RPMI7951 (cell line): ENCODE measurements at places on chromosomes 7 and 10. TPM values are rescaled to one million over a fixed set of nuclear protein-coding genes. Genes with fewer than 3 reads are reported as not detected.
A peak's percentile ranks its signal among the peaks of the same experiment; 100 is the strongest.

- no peak for DNase-seq
Observed at GRCh38 chr7:112202816-112203215, 3.4 kb downstream of the DOCK4 start.

GRCh38 chr7:130086938-130087337 lies 16.6 kb downstream of the KLHDC10 start:
- no peak for DNase-seq

GRCh38 chr10:22316286-22317075 lies at the start of gene COMMD3:
Gene COMMD3 (plus strand): TSS chr10:22316388. CDS start chr10:22316418, 30 bp downstream.
- DNase-seq: peak; percentile 89

GRCh38 chr10:116892907-116893685 lies 43.8 kb downstream of the ENO4 start:
- no peak for DNase-seq

- DNase-seq: no peak
Observed at GRCh38 chr7:144565586-144565985, 162.1 kb upstream of the NOBOX start.

DNA sequence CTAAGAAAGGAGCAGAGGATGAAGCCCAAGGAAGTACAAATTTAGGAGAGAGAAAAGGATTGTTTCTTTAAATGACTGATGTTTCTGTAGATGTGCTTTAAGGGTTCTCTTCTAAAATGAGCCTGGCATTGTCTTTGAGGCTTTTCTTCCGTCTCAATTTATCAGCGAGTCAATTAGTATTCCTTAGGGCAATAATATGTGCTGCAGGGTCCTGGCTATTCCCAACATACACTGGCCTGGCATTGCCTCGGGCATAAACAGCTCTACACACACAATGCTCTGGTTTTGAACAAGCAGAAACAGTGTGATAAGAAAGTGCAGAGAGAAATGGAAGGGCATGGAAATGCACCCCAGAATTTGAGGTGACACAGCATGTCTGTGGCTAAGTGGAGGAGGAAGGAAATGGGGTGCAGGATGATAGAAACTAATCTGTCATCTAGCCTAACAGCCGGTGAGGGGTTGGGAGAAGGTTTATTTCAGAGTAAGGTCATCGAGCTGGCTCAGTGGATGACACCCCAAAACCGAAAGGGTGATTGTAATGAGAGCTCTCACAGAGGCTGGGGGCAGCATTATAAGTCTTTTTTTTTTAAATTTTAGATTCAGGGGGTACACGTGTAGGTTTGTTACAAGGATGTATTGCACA lies 67.5 kb upstream of the ARHGAP21 start:
- no peak for DNase-seq

GRCh38 chr10:114623661-114624294 lies 34.3 kb downstream of the ABLIM1 start:
- DNase-seq: peak; percentile 91

GRCh38 chr10:10605551-10606081 lies 412.1 kb upstream of the CELF2 start:
- DNase-seq: no peak

FXYD4 gene
- total RNA-seq: not detected in 2 replicates

GRCh38 chr7:2926896-2927405 lies 82.8 kb upstream of the GNA12 start:
- no peak for DNase-seq

DNA sequence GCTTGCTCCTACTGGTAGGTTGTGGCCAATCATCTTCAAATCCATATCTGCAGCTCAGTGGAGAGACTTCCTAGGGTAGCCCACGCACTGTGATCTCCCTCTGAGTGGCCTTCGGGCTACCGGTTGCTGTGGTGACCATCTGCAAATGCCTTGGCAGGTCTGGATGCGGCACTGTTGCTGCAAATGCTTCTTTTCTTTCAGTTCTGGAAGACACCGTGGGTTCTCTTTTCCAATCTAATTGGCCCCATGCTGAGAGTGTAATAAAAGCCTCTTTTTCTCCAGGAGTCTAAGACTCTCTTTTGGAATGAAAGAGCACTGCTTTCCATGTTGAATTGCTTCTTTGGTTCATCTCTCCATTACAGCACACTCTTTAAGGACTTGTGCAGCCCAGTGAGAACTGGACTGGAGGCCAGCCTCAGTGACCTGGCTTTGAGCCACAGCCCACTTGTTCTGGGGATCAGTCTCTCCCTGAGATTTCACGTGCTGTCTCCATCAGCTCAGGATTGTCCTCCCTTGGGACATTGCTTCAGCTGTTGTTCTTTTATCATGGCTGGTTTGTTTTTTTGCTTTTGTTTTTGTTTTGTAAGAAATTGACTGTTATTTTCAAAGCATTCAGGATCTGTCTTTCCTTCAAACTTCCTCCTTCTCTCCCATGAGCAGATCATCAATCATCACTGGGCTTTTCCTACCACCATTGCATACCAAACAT lies 286.6 kb downstream of the BMPER start:
- DNase-seq: peak; percentile 33

- DNase-seq: peak; percentile 80
Observed at GRCh38 chr7:47327346-47327697, 254.6 kb downstream of the TNS3 start.

- no peak for DNase-seq
Observed at GRCh38 chr10:91632671-91633550, at the start of gene PPP1R3C. Gene PPP1R3C (minus strand): TSS chr10:91633071. CDS start chr10:91632969, 102 bp downstream.

ZNF487 gene
- 6.1 and 6.3 TPM in 2 replicates for total RNA-seq

CDHR3 gene
- total RNA-seq: 1.3 and 1.4 TPM in 2 replicates

GRCh38 chr7:148697256-148698006 lies 1.3 kb upstream of the CUL1 start:
- peak; percentile 75 for DNase-seq

HPS1 gene
- 11.5 and 12.3 TPM in 2 replicates for total RNA-seq

ADAM8 gene
- total RNA-seq: 3.8 and 6.3 TPM in 2 replicates

TAS2R4 gene
- total RNA-seq: 0.10 and 0.12 TPM in 2 replicates

- DNase-seq: peak; percentile 16
Observed at GRCh38 chr7:55464422-55464821, 99.3 kb downstream of the LANCL2 start.

AKR1C4 gene
- not detected in 2 replicates for total RNA-seq
